ENCODE measurements at places on chromosomes 2 and 18.

DNA sequence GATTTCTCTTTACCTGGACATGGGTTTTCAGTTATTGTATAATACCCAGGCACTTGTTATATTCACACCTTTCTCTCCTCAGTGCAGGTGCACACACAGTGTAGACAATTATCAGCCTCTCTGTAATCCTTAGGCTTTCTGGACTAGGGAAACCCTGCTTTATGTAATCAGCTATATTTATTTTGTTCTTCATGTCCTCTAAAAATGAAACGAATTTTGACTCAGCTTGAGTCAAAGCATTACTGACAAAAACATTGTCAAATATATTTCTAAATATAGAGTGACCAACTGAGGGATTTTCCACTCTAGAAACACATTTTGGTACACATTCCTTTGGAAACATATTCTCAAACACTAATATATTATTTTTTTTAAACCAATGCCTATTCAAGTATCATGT lies 144.8 kb upstream of the GULP1 start:
- no peak for DNase-seq

DNA sequence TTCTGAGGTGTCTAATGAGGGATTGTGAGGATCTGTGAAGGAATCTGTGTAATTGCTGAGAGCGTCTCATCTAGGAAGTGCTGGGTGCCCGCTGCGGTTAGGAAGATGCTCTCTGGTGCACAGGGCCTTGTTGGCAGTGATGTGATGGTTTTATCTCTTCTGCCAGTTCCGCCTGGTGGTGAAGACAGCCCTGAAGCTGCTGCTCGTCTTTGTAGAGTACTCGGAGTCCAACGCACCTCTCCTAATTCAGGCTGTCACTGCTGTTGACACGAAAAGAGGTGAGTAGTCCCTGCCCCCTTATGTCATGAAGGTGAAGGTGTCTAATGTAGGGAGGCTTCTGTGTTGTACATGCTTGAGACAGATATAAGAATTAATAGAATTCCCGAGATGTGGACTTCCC lies 234.2 kb downstream of the TPGS2 start:
- DNase-seq = no peak

- no peak for DNase-seq
Measured at GRCh38 chr2:73489053-73489452, 103.4 kb downstream of the ALMS1 start.

DNA sequence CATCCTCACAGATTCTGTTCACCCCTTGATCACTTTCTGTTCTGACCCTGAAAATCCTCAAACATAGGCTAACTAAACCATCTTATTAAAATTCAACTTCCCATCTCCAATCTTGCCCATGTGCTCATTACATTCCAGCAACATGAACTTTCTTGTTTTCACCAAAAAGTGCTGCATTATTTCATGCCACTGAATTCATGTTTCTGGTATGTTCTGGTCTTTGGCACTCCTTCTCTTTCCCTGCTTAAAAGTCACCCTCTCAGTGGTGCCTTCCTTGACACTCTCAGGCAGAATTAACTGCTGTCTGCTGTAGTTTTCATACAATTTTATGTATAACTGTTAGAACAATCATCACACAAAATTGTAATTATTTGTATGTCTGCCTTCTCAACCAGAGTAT lies 247.7 kb upstream of the RBMS1 start:
- DNase-seq = no peak

DNA sequence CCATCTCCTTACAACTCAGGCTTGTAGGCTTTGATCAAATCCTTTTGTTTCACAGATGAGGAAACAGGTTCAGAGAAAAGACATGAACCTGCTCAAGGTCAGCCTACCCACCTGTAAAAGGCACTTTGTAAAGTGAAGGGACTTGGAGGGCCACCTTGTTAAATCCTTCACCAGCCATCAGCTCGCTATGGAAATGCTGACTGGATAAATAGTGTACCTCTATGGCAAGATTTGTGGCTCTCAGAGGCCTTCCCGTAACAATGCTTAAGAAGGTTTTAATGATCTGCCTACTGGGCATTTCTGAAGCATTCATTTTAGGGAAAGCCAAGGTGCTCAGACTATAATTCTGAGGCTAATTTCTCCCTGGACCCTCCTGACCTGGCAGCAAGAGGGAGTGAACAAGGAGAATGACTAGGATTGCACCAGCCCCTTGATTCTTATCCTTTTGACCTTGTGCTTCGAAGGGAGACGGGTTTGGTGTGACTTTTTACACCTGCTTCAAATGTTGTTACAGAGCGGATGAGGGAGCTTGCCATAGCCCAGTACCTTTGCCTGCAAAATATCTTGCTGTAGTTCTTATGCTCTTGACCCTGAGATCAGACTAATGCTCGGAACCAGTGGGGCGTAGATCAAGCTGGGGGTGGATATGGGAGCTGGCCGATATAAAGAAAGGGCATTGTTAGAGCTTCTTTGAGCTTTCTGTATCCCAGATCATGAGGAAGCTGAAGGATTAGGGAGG lies 90.9 kb upstream of the CXCR4 start:
- no peak for DNase-seq

- DNase-seq = no peak
Measured at GRCh38 chr2:39874236-39874635, 95.2 kb upstream of the THUMPD2 start.

- no peak for DNase-seq
Measured at GRCh38 chr2:146258071-146258470, 1586.8 kb upstream of the ACVR2A start.

DNA sequence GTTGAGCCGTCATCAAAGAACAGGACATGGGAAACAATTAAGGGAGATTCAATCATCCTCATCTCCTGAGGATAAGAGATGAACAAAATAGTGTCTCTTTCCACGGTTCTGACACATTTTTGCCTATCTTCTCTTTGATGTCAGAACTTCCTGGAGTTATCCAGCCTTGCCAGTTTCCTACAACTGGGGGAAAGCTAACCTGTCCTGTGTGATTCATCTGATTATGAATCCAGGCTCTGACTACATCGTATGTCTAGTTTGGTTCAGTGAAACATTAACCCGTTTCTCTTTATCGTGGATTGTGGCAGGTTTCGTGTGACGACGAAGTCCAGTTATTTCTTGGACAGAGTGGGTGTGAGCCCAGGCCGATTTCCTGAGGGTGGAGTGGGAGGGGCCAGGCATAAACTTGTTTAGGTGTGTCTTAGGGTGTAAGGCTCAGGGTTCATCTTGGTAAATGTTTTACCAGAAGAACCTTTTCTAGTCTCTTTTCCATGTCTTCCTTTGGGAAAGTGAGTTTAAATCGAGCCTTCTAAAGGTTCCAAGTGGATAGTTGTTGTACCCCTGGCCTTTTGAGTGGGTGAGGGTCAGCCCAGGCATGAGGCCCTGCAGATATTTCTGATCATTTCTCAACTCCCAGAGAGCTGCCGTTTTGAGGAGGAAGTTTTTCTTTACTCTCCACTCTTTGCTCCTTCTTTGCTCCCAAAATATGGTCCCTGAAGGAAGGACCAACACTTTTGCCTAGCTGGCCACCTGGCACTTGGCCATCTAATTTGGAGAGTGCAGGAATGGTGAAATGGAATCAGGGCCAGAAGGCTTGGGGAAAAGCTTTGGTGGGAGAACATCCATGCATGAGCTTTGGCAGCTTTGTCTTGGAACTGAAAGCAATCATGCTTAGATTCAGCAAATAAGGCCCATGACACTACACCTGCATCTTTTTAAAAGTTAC lies 50.4 kb upstream of the FZD5 start:
- no peak for DNase-seq

DNA sequence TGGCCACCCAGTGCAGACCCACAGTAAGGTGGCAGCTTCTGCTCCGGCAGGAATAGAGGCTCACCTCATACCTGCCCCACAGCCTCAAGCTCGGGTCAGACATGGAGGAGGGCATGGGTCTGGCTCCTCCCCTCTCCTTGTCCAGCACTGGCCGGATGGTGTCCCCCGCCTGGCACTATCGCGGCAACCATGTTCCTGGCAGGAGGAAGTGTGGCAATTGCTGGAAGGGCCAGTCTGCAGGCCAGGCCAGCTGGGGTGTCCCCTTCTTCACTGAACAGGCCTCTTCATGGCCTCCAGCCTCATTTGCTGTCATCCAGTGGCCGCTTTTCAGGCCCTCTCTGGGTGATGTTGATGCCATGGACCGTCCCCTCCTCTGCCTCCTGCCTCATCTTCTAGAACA lies 41.4 kb upstream of the SMAD7 start:
- no peak for DNase-seq

DNA sequence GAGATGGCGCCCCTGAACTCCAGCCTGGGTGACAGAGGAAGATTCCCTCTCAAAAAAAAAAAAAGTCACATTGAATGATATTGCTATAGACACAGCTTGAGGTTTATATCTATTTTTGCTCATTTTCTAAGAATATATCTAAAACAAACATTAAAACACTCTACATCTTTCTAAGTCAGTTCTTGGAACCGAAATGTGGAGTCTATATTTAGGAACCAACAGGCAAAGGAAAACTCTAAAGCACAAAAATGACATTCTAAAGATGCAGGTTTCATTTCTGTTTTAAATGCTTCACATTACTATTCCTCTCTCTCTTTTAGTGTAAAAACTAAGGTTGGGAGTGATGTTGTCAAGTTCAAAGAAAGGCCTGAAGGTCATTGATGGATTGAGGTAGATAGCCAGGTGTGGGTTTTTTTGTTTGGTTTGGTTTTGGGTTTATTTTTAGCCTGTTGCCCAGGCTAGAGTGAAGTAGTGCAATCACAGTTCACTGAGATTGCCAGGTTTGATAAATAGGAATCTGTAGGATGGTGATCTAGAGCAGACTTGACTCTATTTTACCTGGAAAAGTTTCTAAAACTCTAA lies 194.0 kb upstream of the RBBP8 start:
- no peak for DNase-seq

DNA sequence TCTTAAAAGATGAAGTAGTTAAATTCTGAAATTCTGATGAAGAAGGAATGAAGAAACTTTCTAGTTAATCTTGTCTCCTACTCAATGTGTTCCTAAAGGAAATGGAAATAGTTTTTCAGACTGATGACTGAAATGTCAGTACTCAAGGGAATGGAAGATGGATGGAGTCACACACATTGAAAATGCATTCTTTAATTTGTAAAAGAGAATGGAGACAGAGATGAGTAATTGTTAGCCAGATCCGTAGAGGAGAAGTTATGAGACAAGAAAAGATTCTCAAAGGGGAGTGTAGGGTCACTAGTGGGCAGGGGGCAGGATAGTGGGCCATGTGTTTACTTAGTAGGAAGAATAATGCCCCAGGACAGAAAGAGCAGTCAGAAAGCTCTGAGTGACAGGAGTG lies 13.3 kb downstream of the ZSWIM2 start:
- DNase-seq = no peak

GRCh38 chr2:189638301-189639006 lies 22.8 kb upstream of the ASNSD1 start:
- DNase-seq = no peak

- DNase-seq = no peak
Measured at GRCh38 chr2:177429688-177430325, 37.2 kb downstream of the AGPS start.

DNA sequence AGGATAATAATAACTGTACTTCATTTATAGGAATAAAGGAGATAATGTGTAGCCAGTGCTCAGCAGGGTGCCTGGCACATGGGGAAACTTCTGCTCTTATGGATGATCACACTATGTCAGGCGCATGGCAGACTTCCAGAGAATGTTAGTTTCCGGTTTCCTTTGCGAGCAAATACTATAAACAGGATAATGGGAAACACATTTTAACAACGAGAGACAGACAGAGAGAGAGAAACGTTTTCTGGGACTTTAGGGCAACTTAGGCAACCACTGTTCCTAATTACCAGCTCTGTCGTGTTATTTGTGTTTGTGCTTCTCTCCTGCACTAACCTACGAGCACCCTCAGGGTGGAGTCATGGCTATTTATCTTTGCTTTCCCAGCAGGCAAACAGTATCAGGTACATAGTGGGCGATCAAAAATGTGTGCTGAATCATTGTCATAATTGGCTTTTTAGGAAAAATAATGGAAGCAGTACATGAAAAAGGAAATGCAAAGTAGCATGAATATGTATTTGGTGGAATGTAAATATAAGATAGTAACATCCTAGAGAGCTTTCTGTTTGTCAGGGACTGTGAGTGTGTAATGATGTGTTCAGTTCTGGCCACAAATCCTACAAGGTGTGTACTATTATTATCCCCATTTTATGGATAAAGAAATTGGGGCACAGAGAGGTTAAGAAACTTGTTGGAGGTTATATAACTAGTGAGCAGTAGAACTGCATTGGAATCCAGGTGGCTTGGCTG lies 36.8 kb upstream of the IGFBP2 start:
- DNase-seq = no peak

GRCh38 chr2:164875334-164876205 lies 33.9 kb upstream of the COBLL1 start:
- DNase-seq = no peak

DNA sequence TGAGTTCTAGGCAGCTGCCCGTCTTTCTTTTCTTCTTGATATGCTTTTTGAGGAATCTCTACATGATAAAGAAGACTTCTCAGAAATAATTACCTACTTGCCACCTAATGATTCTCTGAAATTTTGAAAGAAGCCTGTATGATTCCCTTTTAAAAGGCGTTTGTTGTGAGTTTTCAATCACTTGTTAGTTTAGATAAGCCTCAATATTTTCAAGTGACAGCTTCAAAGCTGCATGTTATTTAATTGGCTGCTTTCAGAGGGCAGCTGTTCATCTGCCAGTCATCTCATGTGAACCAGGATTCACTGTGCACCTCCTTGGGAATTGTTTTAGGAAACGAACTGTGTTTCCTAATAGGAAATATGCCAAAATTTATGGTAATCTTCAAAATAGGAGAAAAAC lies 938.1 kb downstream of the CPS1 start:
- no peak for DNase-seq

- no peak for DNase-seq
Measured at GRCh38 chr2:56376699-56377665, 193.2 kb downstream of the CCDC85A start.

DNA sequence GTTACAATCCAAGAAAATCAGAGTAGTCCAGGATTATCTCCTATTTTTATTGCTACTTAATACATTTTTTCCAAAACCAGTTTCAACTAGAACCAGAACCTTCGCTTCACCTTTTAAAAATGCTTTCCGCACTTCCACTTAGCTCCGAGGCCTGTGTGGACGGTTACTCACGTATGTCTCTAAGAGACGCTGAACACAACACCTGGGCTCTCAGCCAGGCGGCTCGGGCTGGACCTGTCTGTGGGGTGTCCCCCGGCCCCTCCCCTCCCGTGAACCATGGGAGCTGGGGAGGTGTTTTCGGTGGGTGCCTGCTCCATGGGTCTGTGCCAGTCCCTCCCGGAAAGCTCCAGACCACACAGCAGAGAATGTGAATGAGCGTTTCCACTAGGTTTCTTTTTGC lies 223.8 kb downstream of the GLI2 start:
- DNase-seq = no peak

GRCh38 chr2:9212010-9212635 lies 5.5 kb downstream of the ASAP2 start:
- no peak for DNase-seq

DNA sequence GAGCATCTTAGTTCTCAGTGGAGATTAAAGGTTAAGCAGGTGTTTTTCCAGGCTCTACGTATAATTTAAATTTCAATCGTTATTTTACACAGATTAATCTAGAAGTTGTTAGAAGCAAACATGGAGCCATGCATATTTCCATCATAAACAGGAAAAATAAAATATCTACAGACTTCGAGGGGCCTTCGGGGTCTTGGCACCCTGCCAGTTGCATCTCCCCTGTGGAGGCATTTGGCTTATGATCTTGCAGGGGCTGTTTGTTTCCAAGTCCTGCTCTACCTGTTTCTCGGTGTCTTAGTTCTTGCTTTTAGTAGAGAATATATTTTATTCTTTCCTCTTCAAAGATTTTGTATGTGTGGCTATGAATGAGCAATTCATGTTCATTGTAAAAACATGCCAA lies 67.2 kb upstream of the FAM136A start:
- no peak for DNase-seq

- no peak for DNase-seq
Measured at GRCh38 chr2:28152585-28153280, 239.9 kb upstream of the FOSL2 start.

GRCh38 chr2:147182260-147182659 lies 662.6 kb upstream of the ACVR2A start:
- DNase-seq = peak; percentile 68
